Neural crest cell (in vitro differentiated cells): ENCODE measurements at places on chromosomes 7 and 10.

DNA sequence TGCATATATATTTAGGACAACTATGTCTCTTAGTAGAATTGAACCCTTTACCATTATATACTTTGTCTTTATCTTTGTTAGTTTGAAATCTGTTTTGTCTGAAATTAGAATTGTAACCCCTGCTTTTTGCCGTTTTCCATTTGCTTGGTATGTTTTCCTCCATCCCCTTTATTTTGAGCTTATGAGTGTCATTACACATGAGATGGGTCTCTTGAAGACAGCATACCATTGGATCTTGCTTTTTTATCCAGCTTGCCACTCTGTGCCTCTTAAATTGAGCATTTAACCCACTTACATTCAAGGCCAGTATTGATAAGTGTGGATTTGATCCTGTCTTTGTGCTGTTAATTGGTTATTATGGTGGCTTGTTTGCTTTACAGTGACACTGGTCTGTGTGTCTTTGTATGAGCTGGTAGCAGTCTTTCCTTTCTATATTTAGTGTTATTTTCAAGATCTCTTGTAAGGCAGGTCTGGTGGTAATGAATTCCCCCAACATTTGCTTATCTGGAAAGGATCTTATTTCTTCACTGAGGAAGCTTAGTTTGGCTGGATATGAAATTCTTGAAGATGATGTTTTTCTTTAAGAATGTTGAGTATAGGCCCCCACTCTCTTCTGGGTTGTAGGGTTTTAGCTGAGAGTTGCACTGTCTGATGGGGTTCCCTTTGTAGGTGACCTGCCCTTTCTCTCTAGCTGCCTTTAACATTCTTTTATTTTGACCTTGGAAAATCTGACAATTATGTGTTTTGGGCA lies 149.5 kb downstream of the AHR start:
- no peak for DNase-seq

DNA sequence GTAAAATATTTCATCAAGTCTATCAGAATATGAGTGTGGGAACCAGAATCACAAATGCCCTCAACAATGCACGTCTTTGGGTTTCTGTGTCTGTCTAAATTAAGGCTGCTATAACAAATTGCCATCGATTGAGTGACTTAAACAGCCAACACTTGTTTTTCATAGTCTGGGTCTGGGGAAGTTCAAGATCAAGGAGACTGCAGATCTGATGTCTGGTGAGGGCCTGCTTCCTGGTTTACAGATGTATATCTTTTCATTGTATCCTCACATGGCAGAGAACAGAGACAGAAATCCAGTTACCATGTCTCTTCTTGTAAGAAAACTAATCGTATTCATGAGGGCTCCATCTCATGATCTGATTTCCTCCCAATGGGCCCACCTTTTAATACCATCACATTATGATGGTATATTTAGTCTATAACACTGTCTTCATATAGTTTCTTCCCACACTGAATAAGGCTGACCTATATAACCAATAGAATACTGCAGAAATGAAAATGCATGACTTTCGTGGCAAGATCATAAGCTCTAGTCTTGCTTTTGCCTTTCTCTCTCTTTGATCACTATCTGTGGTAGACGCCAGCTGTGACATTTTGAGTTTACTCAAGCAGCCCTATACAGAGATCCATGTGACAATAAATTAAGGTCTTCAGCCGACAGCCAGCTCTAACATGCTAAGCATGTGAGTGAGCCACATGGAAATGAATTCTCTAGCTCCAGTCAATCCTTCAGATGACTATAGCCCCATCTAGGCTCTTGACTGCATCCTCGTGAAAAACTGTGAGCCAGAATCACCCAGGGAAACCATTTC lies 51.9 kb downstream of the THSD7A start:
- DNase-seq, result no peak

DNA sequence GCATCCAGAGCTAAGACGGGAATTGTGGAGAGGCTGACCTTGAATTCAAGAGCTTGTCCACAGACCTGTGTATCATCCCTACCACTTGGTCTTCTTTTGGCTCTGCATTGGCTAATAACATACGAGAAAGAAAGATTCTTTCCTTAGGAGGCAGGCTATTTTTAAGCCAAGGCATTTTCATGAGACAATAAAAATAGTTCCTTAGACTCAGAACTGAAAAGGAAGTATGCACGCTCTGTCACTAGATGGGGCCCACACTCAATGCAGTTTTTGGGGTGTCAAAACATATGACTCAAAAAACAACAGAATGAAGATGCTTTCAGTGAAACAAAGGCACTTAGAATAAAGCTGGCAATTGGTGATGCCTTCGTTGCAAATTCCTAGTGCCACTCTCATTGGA lies 265.9 kb upstream of the DGKB start:
- no peak for DNase-seq

- no peak for DNase-seq
These were observed at the start of gene TAS2R41 for GRCh38 chr7:143477501-143478150. TAS2R41 (plus strand) TSS chr7:143477873; CDS start chr7:143477873, 0 bp downstream.

DNA sequence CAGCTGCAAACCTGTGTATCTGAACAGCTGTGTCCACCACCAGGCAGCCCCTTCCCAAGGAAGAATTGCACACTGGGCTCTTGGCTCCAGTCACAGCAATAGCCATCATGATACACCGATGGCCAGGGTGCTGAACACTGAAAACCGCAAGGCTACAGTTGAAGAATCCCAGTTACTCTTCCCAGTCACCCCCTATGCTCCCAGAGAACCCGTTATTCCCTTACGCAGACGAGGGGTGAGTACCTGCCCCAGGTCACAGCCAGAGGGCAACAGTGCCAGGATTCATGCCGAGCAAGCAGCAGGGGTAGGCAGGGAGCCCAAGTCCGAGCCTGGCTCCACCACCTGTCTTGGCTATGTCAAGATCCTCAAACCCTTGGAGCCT lies 57.8 kb downstream of the RASGEF1A start:
- DNase-seq, result no peak

DNA sequence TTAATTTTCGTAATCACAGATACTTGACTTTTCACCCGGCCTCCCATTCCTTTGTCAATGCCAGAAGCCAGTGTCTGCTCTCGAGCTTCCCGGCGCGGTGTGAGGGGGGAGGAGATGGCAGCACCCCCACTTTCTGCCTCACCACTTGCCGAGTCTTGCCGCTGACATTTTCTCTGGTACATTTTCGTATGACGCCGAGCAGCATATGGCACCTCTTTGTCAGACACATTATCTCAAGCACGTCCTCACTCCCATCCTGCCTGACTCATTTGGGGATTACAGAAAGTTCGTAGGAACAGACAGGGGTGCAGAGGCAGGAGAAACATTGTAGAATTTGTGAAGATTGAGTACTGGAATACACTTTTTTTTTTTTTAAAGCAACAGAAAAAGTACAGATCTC lies 60.8 kb upstream of the SORCS3 start:
- DNase-seq, result no peak

GRCh38 chr10:28754930-28755718 lies 77.8 kb downstream of the BAMBI start:
- DNase-seq, result no peak

- DNase-seq, result no peak
These were observed 100.3 kb downstream of the RAPGEF5 start for GRCh38 chr7:22256541-22257096.

DNA sequence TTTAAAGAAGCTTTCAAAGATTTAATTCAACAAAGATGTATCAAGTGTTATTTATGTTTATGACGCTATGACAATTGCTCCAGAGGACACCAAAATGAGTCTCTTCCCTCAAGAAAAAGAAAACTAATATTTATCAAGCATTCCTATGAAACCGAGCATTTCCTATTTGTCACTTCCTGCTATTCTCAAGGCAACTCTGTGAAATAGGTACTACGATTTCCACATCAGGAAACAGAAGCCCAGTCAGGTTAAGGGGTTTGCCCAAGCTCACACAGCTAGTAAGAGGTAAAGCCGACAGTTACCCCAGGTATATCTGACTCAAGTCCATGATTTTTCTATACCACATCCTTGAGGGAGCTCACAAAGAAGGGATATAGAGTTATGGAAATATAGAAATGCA lies 85.9 kb downstream of the TRIL start:
- no peak for DNase-seq

GRCh38 chr10:128898133-128898915 lies 568.7 kb upstream of the MGMT start:
- DNase-seq, result no peak

DNA sequence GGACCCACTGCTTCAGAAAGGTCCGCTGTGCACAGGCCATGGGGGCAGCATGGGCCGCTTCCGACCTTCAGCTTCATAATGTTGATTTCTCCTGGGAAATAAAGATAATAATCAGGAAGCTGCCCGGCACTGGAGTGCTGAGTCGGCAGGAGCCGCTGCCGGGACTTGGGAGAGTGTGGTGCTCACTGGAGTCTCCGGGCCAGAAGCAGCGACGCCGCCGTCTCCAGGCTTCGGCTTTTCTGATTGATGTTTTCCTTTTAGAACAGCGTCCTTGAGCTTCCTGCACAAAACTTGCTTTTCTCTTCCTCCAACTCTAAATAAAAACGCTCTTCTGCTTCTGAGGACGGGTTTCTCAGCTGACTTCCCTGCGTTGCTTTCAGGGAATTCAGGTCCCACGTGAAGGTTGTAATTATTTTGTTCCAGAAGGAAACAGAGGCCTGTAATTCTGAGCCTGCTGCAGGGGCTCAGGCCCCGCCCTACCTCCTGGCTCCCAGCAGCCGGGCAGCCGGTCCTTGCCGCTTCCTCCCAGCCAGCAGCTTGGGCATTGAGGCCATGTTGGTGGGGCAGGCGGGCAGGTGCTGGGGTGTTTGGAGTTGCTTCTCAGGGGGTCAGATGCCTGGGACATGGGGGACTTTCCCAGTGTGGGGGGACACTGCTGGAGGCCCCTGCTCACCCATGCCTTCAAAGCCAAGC lies 14.7 kb downstream of the PWWP2B start:
- no peak for DNase-seq

GRCh38 chr10:3951993-3952392 lies 167.0 kb upstream of the KLF6 start:
- no peak for DNase-seq

GRCh38 chr7:104934665-104935064 lies 79.3 kb upstream of the KMT2E start:
- no peak for DNase-seq

DNA sequence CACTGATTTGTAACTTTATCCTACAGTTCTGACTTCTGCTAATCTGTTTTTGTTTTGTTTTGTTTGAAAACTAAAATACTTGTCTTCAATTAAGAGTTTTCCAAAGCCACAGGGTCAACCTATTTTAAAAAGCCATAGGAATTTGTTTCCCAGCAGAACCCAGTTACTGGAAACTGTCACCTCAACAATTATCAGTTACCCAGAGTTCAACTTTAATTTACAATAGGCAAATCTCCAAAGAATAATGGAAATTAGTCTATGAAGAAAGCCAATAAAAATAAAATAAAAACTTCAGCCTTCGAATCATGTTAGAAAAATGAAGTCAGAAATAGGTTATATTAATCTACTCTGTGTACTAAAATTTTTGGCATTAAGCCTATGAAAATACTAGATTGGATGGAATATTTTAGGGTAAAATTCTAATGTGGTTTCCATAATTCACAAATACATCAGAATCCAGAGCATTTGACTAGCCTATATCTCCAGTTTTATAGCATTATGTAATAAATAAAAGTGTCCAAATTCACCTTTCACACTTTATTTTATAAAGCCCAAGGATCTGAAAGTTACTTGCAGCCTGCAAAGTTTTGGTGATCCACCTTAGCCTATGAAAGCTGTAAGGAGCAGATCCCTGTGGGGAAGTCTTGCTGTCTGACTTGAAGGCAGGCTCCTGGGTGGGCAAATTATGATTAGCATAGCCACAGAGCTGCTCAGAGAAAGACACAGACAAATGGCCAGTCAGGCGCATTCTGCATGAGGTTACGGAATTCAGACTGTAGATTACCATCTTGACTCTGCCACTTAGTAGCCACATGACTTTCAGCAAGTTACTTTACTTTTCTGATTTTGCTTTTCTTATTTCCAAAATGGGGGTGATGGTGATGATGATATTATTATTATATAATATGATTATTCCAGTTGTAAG lies 250.0 kb upstream of the HGF start:
- DNase-seq, result no peak

DNA sequence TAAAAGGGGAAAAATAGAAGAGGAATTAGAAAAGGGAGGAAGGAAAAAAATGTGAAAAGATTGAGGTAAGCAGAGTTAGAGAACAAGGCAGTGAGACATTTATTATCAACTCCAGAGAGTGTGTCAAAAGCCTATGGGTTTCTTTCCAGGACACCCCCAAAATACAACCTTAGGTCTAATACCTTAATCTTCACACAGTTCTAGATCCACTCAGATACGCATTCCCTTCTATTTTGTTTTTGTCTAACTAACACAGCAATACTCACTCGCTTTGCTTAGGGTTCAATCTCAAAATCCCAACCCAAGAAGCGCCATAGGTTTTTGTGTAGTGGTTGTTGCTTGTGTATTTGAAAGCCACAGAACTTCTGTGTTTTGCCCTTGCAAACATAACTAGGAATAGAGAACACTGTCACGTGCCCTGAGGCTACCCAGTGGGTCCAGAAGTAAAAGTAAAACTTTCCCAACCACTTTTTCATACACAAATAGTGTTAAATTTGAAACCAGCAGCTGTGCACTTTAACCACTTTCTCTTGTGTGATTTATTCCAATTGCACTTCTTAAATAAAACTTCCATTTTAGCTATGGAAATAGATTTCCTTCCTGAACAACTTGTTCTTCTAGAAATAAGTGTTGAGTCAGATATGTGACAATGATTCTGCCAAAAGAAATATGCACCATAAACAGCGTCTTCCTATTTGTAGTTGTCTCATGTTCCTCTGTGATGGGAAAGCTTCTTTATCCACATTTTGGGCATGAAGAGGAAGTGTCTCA lies 414.7 kb upstream of the GHITM start:
- DNase-seq, result no peak

DNA sequence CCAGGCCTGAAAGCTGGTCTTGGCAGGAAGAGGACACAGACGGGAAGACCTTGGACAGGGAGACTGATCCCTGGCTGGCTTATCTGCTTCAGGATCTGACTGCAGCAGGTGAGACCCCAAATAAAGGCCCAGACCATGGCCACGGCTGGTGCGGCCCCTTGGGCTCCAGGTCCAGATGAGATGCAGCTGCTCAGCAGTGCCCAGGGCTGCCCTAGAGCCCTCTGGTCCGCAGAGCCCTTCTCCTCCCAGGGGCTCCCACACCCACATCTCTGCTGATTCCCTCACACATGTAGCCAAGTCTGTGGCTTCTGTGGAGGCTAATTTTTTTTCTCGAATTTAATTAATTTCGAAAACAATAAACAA lies 46.3 kb downstream of the VIPR2 start:
- no peak for DNase-seq

DNA sequence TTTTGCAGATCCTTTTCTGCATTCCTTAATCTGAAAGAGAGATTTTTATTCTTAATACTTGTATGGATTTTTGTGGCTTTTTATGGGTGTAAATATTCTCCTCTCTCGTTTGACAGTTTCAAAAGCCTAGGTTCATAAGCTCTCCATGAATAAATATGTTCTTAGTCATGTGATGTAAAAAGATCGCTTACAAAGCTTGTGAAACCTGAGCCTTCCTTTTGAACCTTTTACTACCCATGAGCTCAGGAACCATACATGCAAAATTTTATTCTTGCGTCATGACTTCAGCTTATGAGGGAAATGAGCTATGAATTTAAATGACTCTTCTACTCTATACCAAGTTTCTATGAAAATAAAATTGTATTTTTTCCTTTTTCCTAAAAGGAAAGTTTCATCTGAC lies 98.7 kb downstream of the POLL start:
- DNase-seq, result no peak

GRCh38 chr7:74485611-74486010 lies 31.9 kb downstream of the GTF2IRD1 start:
- no peak for DNase-seq

- no peak for DNase-seq
These were observed 99.8 kb upstream of the GJD4 start for GRCh38 chr10:35505241-35505873.
